Kidney (tissue), 22 donors: ENCODE measurements at places on chromosomes 16 and 17.

GRCh38 chr16:68319185-68319908 lies 8.5 kb downstream of the PRMT7 start:
- peaks cover 15% of the 10 kb centered on the region for H3K36me3 ChIP-seq
- no peak for DNase-seq
- H3K4me1 ChIP-seq, result no peaks in the 10 kb centered on the region
- H3K27me3 ChIP-seq, result no peaks in the 10 kb centered on the region
- no peak overlapping the region for H3K27ac ChIP-seq

- no peak for DNase-seq
- no peaks in the 10 kb centered on the region for H3K27me3 ChIP-seq
- no peaks in the 10 kb centered on the region for H3K4me1 ChIP-seq
- H3K36me3 ChIP-seq, result no peaks in the 10 kb centered on the region
- peak overlapping the region; percentile 37 for H3K4me3 ChIP-seq
Measured at GRCh38 chr16:79287424-79287917, 313.1 kb downstream of the MAF start.

DNA sequence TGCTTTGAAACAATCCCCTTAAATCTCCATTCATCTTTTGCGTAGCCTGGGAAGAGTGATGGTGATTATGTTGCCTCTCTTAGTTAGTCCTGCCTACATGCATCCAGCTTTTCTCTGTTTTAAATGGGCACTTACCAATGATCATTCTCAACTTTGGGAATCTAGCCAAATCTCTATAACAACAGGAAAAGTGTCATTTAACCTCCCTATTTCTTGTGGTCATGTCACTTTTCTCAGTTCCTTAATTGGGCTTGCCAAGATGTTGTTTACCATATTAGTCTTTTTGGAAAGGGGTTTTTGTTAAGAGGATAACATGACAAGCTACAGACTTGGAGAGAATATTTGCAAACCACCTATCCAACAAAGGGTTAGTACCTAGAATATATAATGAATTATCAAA lies 15.6 kb upstream of the CLEC10A start:
- H3K27me3 ChIP-seq, result no peaks in the 10 kb centered on the region
- DNase-seq, result no peak
- no peak overlapping the region for H3K27ac ChIP-seq

DNA sequence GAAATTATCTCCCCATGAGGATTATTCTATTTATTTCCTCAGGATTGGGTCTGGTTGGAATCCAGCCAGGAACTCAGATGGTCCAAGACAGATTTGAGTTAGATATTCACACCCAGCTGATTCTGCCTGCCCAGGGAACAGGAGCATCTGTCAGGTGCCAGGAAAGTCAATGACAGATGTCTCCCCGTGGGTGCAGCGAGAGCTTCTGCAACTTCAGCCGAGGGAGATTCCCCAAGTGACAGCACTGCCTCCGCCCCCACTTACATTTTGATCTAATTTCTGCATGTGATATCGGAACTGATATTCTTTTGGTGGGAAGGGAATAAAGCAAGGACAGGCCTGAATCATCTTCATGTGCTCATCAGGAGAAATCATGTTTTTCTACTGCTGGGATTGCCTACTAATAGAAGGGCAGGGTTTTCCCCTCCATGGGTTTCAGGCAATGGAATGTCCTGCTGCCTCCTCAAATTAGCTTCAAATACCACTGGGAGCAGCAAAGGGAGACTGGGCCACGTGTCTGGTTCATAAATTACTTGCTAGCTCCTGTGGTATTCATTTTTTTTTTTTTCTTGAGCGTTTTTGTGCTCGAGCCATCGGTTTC lies 15.7 kb upstream of the DHX8 start:
- no peaks in the 10 kb centered on the region for H3K27me3 ChIP-seq
- DNase-seq, result peak; percentile 87
- no peak overlapping the region for H3K4me3 ChIP-seq
- H3K36me3 ChIP-seq, result no peaks in the 10 kb centered on the region
- H3K4me1 ChIP-seq, result no peaks in the 10 kb centered on the region

DNA sequence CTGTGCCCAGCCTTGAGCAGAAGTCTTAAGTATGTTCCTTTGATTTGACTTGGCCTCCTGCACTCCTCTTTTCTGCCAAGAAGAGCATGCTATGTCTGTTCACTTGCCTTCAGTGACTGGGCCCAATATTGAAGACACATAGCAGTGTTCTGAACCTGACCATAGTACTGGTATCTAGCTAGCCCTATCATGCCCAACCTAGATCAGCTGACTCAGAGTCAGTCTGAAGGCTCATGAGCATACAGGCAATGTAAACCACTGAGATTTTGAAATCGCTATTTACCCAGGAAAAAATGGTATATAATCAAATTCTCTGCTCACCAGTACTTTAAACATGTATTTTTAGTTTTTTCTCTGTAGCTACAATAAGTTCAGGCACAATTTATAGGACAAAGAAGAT lies 129.4 kb downstream of the TANC2 start:
- no peak overlapping the region for H3K4me3 ChIP-seq
- no peak for DNase-seq
- no peak overlapping the region for H3K27ac ChIP-seq
